Activated CD8-positive, alpha-beta memory T cell treated with anti-CD3 and anti-CD28 coated beads for 1 hour (primary cell): ENCODE measurements at places on chromosomes 2 and 18.

GRCh38 chr2:105596411-105596921 lies 148.2 kb upstream of the NCK2 start:
- no peak for DNase-seq

- no peak for DNase-seq
These were observed 600.0 kb downstream of the SLC4A3 start for GRCh38 chr2:220227266-220227920.

DNA sequence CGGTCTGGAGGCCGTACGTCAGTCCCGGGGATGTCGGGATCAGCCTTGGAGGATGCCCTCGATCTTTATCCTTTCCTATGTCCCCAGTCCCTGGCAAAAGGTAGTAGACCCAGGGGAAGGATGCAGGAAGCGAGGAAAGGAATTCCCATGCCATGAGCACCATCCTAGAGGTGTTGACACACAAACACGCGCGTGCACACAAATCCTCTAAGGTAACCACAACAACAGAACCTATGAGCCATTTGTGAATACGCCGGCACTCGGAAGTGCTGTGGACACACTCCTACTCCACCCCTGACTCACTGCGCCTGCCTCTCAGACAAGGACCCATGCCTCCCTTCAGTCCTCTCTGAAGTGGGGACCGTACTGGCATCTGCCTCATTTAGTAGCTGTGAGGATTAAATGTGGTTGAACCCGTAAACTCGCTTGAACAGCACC lies 11.3 kb upstream of the MLPH start:
- no peak for DNase-seq

GRCh38 chr2:98561902-98562695 lies 46.2 kb downstream of the COA5 start:
- DNase-seq: no peak
